T-cell (primary cell): ENCODE measurements at places on chromosomes 2 and 18.

DNA sequence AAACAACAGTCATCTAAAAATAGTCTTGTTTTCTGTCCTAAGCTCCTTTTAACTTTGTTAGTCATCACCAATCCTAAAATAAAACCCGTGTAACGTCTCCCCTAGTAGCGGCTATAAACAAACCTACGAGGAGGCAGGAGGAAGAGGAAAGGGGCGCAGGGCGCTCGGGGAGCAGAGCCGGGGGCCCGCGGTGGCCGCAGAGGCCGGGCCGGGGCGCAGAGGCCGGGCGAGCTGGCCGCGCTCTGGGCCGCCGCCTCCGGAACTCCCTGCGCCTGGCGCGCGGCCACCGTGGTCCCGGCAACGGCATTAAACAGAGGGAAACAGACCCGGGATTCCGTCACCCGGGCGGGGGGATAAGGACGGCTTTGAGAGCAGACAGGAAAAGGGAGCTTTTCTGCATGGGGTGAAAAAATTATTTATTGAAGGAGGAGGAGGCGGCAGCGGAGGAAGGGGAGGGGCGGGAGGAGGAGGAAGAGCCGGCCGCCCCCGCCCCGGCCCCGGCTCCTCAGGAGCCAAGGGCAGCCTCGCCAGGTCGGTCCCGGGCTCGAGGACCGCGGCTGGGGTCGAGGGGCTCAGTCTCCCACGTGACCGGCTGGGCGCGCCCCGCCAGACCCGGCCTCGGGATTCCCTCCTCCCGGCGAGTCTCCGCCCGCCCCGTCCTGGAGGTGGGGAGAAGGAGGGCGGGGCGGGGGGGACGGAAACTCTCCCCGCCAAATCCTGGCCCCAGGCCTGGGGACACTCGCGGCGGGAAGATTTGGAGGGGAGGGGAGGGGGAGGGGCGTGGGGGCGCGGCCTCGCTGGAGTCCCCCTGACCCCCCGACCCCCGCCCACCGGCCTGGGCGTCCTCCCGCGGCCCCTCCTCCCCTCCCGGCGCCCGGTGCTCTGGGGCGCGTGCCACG, 1.8 kb upstream of the NFATC1 start:
- no peak for DNase-seq

- DNase-seq: no peak
Observed at GRCh38 chr2:106816974-106817373, 69.0 kb downstream of the ST6GAL2 start.

DNA sequence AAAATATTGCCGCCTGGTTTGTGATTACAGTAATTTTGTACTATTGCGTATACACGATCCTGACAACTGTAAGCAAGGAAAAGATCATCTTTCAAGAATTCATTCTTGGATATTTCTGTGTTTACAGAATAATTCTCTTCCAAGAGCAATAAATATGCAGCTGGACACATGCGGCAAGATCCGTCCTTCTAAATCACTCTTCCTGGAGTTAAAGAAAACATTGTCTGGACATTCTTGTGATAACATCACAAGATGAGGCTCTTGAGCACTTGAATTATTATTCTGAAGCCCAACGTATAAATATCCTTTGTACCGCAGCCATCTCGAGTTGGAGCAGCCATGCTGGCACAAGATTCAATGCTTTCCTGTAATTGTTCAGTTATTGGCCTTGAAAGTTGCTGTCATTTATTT, 9.9 kb downstream of the FHL2 start:
- DNase-seq: no peak

- no peak for DNase-seq
Observed at GRCh38 chr18:47968721-47969120, 38.3 kb upstream of the SMAD2 start.

DNA sequence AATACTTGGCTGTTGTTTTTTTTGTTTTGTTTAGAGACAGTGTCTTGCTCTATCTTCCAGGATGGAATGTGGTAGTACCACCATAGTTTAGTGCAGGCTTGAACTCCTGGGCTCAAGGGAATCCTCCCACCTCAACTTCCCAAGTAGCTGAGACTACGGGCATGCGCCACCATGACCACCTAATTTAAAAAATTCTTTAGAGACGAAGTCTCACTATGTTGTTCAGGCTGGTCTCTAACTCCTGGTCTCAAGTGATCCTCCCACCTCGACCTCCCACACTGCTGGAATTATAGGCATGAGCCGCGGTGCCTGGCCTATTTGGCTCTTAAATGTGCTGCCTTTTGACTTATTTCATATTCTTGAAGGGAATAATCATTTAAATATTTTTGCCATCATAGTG, 60.1 kb downstream of the PTPN4 start:
- DNase-seq: no peak

- no peak for DNase-seq
Observed at GRCh38 chr2:135708159-135708558, 33.5 kb upstream of the UBXN4 start.

DNA sequence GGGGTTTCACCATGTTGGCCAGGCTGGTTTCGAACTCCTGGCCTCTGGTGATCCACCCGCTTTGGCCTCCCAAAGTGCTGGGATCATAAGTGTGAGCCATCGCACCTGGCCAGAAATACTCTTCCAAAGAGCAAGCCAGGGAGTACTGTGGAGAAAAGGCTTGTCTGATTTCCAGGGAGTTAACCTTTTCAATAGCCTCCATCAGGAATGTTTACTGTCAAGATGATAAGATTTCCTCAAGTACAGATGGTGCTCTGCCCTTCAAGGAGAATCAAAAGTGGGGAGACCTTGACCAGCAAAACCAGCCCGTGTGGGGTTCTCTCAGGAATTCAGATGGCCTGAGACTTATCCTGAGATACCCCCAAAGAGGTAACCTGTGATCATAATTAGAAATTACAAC, 237.2 kb downstream of the PRKCE start:
- no peak for DNase-seq

DNA sequence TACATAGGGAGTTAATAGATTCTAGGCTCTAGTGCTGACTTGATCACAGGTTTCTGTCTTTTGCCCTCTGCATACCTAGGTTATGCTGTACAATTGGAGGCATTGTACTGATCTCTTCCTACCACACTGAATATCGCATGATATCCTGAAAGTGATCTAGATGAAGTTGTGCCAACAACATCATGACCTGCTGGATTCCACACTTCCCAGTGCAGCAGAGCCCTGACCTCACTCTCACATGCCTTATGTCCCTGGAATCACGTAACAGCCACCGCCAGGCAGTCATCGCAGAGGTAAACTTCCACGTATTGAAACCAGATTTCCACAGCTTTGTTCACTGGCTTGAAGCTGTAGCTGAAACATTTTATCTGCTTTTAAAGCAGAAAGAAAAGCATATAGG, 214.0 kb downstream of the ANKRD30B start:
- DNase-seq: no peak

GRCh38 chr2:173249661-173250641, 104.7 kb upstream of the CDCA7 start:
- DNase-seq: no peak

DNA sequence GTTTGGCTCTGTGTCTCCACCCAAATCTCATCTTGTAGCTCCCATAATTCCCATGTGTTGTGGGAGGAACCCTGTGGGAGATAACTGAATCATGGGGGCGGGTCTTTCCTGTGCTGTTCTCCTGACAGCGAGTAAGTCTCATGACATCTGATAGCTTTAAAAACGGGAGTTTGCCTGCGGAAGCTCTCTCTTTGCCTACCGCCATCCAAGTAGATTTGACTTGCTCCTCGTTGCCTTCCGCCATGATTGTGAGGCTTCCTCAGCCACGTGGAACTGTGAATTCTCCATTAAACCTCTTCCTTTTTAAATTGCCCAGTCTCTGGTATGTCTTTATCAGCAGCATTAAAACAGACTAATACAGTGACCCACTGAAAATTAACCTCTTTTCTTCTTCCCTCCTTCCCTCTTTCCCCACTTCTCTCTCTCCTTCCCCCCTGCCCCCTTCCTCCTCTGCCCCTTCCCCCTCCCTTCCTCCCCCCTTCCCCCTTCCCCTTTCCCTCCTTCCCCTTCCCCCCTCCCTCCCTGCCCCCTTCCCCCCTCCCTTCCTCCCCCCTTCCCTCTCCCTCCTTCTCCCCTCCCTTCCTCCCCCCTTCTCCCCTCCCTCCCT, 818.8 kb downstream of the SLC4A3 start:
- no peak for DNase-seq

- no peak for DNase-seq
Observed at GRCh38 chr2:70240599-70240998, 7.8 kb downstream of the TIA1 start.

DNA sequence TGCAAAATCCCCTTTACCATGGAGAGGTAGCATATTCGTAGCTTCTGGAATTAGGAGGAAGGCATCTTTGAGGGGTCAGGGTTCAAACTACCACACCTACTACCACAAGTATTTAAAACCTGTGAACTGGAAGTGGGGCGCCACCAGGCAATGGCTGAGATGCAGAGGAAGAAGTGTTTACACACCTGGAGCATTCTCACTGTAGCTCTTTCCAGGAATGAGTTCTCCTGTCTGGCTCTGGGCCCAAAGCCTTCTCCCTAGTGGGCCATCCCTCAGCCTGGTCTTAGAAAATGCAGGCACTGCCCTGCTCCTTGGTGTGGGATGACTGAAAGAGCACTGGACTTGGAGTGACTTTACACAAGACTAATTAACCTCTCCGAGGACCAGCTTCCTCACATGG, 30.7 kb upstream of the FOXI3 start:
- DNase-seq: no peak

GRCh38 chr18:74610860-74611259, 13.2 kb downstream of the ZNF407 start:
- no peak for DNase-seq

- DNase-seq: no peak
Observed at GRCh38 chr2:233793465-233794127, 15.5 kb downstream of the MROH2A start.

DNA sequence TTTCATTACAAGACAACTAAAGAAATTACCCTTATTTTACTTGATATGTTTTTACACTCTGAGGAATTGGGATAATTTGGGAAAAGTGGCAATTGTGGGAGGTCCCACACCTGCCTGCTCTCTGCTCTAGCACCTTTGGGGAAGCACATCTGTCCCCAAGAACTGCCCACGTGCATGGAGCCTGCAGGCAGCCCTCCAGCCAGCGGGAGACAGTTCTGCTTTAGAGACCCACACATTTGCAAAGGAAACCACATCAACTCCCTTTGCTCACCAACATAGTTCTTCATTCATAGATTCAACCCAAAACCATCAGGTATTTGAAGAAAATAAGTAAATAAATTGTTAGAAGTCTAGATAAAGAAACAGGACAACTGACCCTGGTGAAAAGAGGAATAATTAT, 239.9 kb upstream of the ID2 start:
- DNase-seq: no peak

GRCh38 chr18:13517369-13517768, 209.0 kb downstream of the FAM210A start:
- DNase-seq: no peak

GRCh38 chr2:24855022-24855622, 61.9 kb downstream of the CENPO start:
- no peak for DNase-seq

DNA sequence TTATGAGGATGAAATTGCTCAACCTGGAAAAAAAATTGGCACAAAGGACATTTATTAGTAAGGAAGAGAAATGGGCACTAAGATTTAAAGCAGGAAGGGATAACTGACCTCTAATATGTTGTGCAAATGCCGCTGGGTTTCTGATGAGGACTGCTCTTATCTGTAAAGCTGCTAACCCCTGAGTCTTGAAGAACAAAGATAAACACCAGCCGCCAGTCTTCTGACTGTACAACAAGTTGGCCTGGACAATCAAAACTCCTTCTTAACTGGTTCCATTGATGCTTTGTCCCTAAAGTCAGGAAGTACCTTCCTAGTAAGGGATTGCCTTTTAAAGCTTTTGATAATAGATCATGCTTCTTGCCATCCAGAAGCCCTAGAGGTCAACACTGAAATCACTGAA, 301.8 kb downstream of the TRIB2 start:
- DNase-seq: no peak

DNA sequence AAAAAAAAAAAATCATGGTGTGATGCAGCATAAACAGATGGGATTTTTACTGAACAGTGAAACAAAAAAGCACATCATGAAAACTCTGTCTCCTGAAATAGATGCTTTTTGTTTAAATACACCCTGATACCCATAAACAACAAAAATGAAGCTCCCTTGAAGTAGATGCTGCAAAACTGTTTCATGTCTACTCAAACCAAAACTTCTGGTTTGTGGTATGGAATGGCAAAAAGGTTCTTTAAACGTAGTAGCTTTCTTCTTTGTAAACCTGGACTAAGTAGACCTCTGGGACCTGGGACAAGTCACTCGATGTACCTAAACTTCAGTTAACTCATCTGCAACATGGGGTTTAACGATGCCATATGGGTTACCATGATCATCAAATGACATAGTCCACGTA, 64.4 kb upstream of the RAPH1 start:
- DNase-seq: no peak

GRCh38 chr18:59577386-59577655, 119.9 kb downstream of the CCBE1 start:
- DNase-seq: no peak

GRCh38 chr2:211611061-211611518, 927.5 kb downstream of the ERBB4 start:
- no peak for DNase-seq

GRCh38 chr2:72562451-72563153, 263.2 kb downstream of the EXOC6B start:
- DNase-seq: no peak

- no peak for DNase-seq
Observed at GRCh38 chr18:75269124-75269680, 58.6 kb downstream of the TSHZ1 start.

DNA sequence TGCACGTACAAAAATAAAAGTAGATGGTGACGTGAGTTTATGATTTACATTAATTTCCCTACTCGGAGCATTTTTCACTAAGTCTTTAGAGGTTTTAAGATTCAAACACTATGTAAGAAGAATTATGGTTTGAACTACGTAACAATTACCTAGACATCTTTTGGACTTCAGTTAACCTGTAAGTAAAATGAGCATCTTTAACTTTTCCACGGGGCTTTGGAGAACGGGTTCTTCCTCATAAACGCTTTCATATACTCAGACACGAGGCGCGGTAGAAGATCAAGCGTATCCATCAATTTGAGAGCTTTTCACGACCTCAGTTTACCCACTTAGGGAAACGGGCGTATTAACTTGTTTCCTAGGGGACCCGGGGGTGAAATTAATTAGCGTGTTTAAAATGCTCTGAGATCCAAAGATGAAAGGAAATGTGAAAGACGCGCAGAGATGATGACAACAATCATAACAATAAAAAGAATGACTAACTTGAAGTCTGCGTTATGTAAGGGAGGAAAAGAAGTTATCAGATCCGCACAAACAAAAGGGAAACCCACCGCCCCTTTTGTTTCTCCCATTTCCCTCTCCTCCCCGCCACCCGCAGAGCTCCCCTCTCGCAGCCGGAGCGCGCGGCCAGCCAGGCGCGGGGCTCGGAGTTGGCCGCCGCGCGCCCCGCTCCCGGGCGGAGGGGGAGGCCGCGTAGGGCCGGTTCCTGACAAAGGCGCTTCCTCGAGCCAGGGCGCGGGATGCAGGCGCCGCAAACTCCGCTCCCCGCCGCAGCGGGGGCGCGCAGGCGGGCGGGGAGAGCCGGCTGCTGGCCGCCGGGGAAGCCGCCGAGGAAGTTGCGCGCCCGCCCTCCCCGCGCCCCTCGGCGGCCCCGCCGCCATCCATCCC, 807 bp downstream of the PELI1 start:
- peak; percentile 31 for DNase-seq
